ENCODE measurements at places on chromosomes 2 and 18. TPM values are rescaled to one million over a fixed set of nuclear protein-coding genes. Genes with fewer than 3 reads are reported as not detected.
A peak's percentile ranks its signal among the peaks of the same experiment; 100 is the strongest.

DNA sequence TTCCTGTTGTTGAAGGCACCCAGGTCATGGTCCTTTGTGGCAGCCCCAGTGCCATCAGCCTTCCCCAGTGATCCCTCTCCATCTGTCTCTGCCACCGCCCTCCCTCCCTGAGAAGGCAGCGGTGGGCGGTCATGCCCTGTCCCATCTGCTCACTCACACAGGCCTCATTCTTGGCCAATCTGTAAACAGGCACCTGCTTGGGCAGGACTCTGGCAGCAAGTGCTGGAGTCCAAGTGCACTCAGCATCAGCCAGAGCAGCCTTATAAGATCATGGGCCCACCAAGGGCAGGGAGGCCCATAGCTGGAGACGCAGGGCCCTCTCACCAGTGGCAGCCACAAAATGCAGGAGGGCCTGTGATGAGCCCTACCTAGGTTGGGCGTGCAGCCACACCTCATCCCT is 140.9 kb downstream of the TWIST2 start:
- DNase-seq, result no peak

GRCh38 chr2:150526827-150527226 is 39.4 kb upstream of the RND3 start:
- DNase-seq, result peak; percentile 80

The GCG gene
- not detected for total RNA-seq

DNA sequence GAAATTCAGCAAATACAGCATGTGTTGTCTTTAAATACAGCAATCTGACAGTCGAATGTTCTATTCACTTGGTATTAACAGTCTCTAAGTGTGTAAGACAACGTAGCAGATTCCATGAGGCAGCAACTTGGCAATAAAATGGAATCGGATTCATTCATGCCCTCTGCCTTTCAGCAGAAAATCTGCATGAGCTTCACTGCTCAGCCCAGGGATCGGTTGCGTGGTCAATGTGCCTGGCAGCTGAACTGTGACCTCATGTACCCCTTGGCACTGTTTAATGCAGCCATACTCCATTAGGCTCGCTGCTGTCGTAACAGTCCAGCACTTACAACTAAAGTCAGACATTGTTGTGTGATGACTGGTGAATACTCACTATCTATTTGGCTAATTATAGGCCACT is 17.7 kb upstream of the RGPD4 start:
- DNase-seq, result no peak

The CLEC4F gene
- 0.72 TPM for total RNA-seq

The ROCK1 gene
- 56.5 TPM for total RNA-seq

The LRRTM4 gene
- total RNA-seq, result 0.19 TPM

DNA sequence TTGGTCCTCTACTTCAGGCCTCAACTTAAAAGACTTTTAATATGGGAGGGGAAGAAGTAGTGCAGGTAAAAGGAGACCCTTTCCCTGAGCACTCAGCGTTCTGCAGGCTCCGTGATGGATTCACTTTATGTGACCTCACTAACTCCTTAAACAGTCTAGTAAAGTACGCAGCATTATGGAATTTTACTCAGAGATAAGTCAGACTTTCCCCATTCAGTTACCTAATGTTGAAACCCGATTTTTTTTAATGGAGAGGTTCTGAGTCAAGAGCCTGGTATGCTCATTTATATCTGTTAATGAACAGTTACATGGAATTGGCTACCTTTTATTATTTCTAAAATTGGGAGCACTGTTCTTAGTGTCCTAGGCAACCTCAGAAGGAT is 34.1 kb downstream of the RASGRP3 start:
- DNase-seq, result no peak

DNA sequence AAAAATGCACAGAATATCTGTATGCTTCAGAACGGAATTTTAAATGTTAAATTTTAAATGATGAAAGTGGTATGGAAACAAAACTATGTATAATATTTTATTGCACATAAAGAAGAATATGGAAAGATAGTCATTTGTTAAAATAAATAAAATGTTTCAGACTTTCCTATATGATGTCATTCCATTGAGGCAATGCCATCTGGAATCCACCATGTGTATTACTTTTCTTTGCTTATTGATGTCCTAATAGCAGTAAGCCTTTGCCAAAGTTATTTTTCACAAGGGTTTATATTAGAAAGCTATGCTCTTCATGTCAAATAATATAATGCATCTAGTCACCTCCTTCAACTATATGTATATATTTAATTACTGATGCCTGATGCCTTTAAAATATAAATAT is 601.6 kb upstream of the PKDCC start:
- no peak for DNase-seq

DNA sequence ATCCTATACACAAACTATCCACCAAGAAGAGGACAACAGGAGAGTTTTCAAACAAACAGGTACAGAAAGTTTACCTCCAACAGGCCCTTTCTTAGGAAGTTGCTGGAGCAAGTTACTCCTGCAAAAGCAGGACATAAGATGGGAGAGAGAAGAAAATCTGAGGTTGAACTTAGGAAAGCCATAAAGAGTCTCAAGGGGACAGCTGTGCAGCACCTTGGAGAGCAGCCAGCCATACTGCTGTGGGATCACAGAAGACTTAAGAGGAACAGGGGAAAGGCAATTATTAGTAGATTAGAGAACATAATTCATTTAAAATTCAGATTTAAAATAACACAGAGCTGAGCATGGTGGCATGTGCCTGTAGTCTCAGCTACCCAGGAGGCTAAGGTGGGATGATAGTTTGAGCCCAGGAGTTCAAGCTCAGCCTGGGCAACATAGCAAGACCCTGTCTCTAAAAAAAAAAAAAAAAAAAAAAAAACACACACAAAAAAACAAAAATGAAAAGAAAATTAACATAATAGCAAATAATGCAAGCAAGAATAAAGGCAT is 148.1 kb upstream of the SIX3 start:
- DNase-seq, result no peak

GRCh38 chr18:47997338-47997780 is 66.9 kb upstream of the SMAD2 start:
- no peak for DNase-seq

DNA sequence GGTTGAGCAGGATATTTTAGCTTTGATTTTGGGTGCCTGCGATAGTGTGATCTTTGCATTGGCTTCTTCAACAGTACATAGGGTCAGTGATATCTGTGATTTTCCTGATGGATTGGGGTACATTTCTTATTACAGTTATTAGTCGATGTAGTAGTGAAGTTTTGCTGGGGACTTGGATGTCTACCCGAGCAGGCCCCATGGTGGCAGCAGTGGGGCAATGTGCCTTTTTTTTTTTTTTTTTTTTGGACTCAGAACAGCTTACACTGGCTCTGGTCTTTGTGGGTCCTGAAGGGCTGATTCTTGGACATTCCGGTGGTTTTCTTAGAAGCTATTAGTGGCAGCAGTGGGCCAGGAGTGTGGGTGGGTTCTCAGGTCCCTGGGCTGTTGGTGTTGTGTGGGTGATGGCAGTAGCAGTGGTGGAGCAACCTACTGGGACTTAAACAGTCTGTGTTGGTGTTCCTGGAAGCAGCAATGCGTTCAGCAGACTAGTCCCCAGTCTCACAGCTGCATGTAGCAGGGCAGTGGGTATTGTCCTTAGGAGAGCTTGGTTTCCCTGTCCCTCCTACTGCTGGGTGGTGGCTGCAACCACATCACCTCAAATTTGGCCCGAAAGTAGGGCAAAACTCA is 53.7 kb upstream of the SLC4A10 start:
- DNase-seq, result no peak

The DOK6 gene
- total RNA-seq, result 3.8 TPM

DNA sequence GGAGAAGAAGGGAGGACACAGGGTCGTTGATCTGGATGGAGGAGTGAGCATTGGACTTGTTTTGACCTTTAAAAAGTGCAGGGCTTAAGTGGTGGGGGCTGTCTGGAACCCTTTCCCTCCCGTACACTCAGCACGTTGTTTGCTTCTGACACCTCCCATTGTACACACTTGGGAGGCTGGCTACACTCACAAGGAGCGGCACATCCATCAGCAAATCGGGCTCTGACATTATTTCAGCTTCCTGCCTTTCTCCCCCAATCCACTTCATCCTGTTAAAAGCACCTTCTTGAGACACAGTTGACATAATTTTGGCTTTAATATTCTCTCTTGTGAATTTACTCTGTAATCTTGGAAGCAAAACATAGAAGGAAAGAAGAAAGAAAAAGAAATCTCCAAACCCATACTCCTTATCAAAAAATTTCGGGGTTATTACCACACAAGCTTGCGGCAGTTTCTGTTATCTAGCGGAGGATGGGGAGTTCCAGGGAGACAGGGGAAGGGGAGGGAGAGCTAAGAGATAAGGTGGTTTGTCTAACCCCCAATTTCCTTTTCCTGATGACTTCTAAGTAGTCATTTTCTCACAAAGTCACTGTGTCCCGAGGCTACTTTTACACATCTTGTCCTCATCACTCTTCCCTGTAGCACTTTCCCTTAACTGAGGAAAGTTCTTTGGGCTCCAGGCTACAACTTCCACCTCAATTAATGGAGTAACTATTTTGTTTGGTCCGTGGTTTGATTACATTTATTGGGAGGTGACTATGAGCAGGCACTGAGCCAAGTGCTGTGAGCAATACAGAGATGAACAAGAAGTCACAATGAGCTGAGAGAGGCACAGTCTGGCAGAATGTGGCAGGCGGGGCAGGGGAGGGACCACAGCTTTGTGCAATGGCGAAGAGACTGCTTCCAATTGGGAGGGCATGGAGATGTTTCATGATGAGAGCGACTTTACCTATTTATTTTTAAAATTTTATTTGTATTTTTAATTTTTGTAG is 240.1 kb upstream of the MEX3C start:
- DNase-seq, result no peak

The ASPRV1 gene
- total RNA-seq, result 1.6 TPM

DNA sequence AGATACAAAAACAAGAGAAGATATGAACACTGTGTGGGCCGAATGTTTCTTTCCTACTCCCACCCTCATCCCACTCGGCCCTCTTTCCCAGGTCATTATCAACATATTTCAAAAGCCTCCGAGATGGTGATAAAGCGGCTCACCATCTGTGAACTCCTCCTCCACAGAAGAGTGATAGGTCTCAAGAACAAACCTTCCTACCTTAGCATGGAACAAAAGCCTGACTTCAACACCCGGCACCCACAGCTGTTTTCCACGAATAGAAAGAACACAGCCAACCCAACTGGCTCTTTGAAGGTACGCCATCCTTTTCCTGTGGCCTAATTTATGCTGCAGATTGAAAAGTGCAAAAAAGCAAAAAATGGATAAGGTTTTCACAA is 28.8 kb downstream of the BCL2 start:
- no peak for DNase-seq

DNA sequence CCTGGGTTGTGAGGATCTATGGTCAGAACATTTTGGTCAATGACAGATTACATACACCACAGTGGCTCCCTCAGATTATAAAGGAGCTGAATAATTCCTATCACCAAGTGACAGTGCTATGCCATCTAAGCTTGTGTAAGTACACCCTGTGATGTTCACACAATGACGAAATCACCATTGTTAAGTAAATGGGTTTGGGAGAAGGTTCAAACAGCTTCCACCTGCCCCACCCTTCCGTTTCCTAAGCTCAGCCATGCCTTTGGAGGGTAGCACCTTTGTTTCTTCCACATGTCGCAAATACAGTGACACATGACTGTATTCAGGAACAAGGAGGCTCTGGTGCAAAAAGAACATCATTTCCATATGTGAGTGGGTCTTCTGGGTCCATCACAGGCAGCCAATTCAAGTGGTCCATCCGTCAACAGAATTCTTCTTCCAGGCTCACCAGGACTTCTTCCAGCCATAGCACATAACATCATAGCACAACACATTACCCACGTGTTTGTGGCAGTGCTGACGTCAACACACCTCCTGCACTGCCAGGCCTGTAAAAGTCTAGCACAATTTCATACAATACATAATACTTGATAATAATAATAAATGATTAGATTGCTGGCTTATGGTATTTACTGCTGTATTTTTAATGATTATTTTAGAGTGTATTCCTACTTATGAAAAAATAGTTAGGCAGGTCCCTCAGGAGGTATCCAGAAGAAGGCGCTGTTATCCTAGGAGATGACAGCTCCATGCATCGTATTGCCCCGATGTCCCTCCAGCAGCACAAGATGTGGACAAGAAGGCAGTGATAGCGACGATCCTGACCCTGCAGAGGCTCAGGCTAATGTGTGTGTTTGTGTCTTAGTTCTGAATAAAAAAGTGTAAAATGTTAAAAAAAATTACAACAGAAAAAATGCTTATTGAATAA is 264.8 kb downstream of the ANAPC1 start:
- DNase-seq, result no peak

DNA sequence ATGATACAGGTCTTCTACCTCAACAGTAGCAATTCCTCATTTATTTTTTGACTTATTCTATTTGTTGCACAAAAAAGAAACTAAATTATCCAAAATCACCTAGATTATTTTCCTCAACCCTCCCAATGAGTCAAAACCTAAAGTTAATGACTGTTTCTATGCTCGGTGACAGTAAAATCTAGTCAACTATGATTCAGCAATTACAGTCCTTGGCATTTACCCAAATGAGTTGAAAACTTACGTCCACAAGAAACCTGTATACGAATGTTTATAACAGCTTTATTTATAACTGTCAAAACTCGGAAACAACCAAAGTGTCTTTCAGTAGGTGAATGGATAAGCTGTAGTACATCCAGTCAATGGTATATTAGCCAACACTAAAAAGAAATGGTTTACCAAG is 439.3 kb downstream of the CBLN2 start:
- no peak for DNase-seq

DNA sequence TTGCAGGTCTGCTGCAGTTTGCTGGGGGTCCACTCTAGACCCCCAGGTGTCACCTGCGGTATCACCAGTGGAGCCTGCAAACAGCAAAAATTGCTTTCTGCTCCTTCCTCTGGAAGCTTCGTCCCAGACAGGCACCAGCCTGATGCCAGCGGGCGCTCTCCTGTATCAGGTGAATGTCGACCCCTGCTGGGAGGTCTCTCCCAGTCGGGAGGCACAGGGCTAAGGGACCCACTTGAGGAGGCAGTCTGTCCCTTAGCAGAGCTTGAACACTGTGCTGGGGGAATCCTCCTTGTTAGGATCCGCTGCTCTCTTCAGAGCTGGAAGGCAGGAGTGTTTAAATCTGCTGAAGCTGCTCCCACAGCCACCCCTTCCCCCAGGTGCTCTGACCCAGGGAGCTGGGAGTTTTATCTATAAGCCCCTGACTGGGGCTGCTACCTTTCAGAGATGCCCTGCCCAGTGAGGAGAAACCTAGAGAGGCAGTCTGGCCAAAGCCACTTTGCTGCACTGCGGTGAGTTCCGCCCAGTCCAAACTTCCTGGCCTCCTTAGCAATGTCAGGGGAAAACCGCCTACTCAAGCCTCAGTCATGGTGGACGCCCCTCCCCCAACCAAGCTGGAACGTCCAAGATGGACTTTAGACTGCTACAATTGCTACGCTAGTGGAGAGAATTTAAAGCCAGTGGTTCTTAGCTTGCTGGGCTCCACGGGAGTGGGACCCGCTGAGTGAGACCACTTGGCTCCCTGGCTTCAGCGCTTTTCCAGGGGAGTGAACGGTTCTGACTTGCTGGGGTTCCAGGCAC is 652.5 kb downstream of the KCNJ3 start:
- no peak for DNase-seq

- DNase-seq, result no peak
Observed at GRCh38 chr2:73036766-73037165, 34.7 kb downstream of the SFXN5 start.

DNA sequence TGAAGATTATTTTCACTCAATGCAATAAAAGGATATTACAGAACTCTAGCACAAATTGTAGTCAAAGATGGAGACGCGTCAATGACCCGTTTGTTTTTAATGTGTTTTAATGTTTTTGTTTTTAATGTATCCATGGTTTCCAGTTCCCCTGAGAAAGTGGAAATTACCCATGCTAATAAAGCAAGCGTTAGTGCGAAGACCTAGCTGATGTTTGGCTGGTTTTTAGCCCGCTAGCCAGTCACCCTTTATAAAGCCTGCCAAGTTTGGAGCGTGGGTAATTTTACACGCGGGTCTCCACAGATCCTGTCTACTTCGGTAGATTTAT is 430 bp upstream of the CHMP1B start:
- DNase-seq, result no peak

The ICOS gene
- 0.85 TPM for total RNA-seq

The FASTKD2 gene
- total RNA-seq, result 27.0 TPM

All from kidney (tissue), 22 donors.